Suppressor macrophage (primary cell): ENCODE measurements at places on chromosomes 6 and 20.
A peak's percentile ranks its signal among the peaks of the same experiment; 100 is the strongest.

GRCh38 chr6:15429141-15430110 lies 183.6 kb downstream of the JARID2 start:
- peak; percentile 81 for DNase-seq

DNA sequence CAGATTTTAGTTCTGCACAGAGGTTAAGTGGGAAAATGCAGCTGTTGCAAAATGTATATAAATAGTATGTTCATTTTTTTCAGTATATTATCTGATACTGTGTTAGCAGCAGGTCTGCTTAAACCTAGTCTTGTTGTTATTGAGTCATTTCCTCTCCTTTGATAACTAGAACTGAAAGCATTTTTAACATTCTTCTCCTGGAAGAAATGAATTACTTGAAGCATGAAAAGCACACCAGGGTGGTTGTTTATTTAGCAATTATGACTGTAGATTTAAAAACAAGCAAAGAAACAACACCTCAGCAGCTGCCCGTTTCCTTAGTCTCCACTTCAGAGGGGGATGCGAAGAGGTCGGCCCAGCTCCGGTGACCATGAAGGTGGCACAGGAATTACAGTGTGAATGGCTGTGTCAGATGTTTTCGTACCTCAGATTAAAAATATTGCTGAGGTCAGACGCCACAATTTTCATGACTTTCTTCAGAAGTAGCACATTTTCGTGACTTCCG lies 53.5 kb downstream of the GOPC start:
- no peak for DNase-seq

GRCh38 chr6:1001655-1002349 lies 308.9 kb upstream of the EXOC2 start:
- no peak for DNase-seq

DNA sequence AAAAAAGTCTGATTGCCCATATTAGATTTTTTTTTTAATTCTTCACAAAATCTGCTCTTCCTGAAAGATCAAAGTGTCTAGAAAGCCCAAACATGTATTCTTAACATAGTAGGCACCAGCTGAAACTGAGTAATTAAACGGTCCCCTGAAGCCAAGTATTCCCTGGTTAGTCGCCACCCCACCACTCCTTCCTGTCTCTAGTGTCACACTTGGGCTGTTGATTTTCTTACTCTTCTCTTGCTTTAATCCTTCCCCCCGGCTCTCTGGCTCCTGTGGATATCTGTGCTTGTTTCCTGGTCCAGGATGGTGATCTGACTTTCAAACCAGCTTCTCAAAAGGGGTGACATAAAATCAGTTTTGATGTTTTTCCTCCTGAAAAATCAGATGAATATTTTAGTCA lies 162.9 kb downstream of the QKI start:
- DNase-seq, result no peak

GRCh38 chr6:132298344-132298949 lies 102.8 kb downstream of the MOXD1 start:
- peak; percentile 43 for DNase-seq

- DNase-seq, result no peak
Observed at GRCh38 chr6:30599625-30600324, 17.3 kb downstream of the PPP1R10 start.

DNA sequence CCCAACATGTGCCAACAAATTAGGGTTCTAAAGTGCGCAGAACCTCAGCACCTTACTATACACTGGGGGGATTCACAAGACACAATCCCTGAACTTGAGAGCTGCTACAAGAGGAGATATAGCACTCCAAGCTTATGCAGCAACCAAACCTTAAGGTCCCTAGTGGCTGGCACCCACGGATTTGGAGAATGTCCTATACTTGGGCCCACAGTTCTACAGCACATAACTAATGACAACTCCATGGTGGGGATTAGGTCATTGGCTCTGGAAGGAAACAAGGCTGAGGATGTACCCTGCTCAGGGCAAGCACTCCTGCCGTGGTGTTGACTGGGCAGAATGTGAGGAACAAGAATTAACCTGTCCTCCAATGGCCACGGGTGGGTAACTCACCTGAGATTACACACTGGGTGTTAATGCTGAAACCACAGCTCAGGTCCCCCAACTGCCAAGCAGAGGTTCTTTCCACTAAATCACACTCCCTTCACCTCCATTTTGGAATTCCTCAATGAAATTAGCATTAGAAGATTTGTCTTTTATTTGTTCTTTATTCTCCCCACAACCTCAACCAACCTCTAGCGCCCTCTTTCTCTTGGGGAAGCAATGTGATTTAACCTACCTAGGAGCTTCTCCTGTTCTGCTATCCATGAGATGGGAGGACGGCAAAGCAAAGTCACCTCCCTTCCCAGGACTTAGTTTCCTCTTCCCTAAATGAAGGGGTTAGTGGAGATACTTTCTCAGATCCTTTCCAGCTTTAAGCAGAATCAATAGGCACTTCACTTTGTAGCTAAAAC lies 32.0 kb downstream of the TRERF1 start:
- no peak for DNase-seq

DNA sequence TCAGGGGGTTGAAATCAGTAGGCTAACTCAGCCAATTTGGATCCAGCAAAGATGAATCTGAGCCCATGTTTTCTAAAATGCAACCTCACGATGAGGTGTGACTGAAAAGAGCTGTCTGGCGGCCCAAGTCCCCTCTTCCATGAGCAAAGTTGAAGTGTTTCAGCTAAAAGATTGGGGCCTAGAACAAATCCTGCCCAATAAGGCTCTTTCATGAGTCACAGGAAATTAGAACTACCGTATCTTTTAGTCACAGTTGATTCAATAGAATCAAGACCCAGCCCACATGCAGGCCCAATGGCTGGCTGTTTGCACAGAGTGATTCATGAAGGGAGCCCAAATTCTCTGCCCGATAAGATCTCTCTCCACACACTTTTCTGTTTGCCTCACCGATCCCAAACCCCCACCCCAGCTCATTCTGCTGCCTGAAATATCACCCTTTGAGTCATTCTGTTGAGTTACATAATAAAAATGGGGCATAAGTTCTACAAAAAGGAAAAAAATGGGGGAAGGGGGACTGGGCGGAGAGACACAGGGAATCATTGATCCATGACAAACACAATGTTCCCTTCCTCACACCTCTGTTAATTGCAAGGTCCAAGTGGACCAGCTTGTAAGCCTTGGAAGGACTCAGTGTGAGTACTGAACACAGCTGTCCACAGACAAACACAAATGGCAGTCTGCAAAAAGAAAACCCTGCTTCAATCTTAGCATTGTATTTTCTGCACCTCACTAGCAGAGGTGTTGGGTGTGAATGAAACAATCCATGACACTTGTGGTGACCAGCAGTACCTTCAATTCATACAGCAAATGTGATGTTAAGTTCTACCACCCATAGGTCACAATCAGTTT lies 13.8 kb downstream of the FOXQ1 start:
- DNase-seq, result no peak

GRCh38 chr6:144896289-144896688 lies 611.2 kb downstream of the UTRN start:
- no peak for DNase-seq

- no peak for DNase-seq
Observed at GRCh38 chr6:118993803-118994251, 58.9 kb upstream of the MCM9 start.
